GM13976 (cell line): ENCODE measurements at places on chromosomes 6 and 20.

GRCh38 chr6:46642928-46643751 lies 9.5 kb downstream of the CYP39A1 start:
- DNase-seq, result no peak

GRCh38 chr6:125747589-125748405 lies 1.6 kb upstream of the HEY2 start:
- DNase-seq, result peak; percentile 42

GRCh38 chr6:155100087-155100486 lies 105.0 kb downstream of the TIAM2 start:
- DNase-seq, result no peak

DNA sequence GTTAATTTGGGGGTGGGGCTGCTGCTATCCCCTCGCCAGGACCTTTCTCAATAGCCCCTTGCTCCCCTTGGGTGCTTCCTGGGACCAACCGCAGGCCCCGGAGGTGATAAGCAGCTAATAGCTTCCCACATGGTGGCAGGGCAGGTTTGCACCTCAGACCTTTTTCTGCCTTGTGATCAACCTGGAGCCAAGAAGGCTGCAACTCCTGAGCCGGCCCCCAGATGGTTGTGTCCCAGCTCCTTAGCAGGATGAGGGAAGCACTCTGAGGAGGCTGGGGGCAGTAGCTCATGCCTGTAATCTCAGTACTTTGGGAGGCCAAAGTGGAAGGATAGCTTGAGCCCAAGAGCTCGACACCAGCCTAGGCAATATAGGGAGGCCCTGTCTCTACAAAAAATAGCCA lies 85.5 kb downstream of the BMP7 start:
- no peak for DNase-seq

- DNase-seq, result no peak
Observed at GRCh38 chr6:140078561-140079125, 704.2 kb upstream of the CITED2 start.

DNA sequence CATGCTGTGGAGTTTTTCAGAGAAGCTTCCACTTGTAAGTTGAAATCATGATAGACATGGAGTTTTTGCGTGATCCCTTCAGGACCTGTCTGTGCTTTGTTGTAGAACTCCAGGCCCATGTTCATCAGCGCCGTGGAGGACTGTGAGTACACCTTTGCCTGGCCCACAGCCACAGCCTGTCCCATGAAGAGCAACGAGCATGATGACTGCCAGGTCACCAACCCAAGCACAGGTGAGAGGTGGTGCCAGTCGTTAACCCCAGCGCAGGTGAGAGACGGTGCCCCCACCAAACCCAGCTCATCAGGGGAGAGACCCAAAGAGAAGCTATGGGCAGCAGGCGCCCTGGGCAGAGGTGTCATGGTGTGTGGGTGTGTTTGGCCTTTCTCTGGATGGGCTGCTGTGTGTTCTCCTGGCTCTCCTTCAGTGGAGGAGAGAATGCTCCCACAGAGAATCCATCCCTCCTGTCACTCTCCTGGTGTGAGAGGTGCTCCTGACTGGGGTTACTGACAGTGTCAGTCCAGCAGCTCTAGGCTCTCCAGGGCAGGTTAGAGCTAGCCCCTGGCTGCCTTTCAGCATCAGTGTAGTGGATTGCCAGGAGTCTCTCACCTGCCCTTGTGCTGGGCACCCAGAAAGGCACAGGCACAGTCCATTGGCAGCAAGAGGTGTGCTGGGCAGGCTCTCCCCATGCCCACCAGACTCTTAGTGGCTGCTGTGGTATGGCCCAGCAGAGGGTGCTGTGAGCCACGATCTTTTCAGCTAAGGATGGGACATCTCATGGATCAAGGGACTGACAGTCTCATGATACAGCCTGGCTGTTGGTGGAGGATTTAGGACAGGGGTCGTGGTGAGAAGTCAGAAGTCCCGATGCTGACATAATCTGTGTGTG lies 49.6 kb upstream of the SLC22A1 start:
- DNase-seq, result no peak

DNA sequence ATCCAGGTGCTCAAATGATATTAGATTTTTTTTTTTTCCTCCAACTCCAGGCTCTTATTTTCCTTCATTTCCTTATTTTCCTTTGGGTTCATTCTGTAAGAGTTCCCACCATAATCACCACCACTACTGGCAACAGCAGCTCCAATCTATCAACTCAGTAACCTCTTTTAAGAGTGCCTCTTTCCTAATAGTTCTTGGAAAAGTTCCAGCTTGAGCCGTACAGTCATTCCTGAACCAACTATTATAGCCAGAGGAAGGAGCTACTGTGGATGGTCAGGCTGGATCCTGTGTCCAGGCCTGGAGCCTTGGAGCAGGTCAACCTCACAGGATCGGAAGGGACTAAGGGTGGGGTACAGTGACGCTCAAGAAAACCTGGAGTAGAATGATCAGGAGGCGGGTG lies 4.2 kb upstream of the ANGPT4 start:
- no peak for DNase-seq

GRCh38 chr6:159105716-159106115 lies 60.9 kb upstream of the TAGAP start:
- DNase-seq, result no peak

DNA sequence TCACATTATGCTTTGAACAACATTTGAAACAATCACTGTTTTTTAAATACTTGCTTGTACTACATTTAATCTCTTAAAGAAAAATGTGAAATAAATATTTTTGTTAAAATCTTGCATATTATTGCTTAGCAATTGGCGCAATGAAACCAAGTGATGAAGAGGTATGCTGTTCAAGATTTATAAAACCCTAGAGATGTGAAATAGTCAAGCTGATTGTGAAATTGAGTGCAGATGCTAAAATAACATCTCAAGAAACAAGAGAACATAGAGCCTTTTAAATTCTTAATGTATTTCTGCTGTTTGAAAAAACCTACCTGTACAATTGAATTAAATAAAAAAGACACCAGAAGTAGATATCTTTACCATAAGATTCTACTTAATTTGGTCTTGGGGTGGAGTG lies 179.2 kb upstream of the MCHR2 start:
- no peak for DNase-seq

DNA sequence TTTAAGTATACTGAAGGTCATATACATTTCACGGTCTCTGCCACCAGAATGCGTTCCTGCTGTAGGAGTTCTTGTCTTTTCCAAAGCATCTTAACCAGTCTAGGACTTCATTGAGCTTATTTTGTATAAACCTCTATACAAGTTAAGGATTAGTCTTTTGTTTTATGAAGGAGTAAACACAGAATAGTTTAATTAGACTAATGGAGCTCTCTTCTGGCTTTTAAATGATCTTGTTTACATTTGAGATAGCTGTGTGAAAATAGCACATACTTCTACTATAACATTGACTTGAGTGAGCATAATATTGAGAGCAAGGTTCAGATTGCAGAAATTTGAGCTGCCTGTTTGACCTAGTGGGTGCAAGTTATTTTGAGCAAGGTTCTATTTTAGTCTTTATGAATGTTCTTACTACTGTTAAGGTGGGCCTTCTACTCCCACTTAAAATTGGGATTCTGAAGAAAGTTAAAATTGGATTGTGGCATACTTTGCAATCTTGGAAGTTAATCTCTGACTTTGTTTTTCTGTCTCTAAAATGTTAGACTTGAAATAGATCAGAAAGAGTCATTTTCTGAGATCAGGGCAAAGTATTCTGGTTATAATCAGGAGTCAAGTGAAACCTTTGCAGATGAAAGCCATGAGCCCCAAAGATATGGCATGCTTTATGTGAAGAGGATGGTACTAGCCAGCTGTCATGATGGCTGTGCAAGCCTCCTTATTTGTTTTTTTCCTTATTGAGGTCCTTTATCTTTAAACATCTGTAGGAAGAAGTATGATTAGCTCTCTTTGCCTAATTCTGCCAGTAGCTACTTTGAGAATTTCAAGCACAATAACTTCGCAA lies 41.8 kb downstream of the RPRD1B start:
- no peak for DNase-seq

DNA sequence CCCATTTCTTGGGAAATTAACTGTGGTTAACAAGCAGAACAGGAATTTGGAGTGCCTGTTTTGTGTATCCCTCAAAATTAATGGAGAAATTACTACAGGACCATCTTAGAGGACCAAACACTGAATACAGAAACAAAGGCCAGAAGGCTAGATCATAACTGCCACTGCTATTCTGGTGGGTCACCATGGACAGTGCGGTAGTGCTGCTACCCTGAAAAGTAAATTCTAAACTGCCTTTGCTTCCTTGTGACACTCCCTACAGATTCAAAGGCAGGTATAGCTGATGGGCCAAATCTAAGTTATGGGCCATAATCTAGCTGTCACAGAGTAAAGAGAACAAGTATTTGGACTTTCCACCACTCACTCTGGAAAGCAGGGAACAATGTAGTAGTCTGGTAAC lies 575.8 kb upstream of the ADGRB3 start:
- no peak for DNase-seq

DNA sequence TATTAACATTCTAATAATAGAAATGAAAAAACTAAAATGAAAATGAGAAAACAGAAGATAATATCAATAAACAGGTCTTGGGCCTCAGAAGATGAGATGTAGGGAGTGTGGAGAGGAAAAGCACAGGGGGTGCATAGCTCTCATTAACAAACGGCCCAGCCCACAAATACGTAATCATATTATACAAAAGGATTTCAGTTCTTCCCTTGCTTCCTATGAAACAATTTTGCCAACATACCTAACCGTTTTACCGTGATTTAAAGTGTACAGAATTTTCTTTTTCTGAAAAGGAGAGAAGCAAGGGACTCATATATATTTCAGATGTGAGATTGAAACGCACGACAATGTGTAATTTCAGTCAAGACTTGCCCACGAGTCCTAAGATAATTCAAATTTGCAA lies 136.0 kb downstream of the HFE start:
- DNase-seq, result no peak

GRCh38 chr6:104613416-104614001 lies 246.2 kb downstream of the HACE1 start:
- DNase-seq, result no peak

- DNase-seq, result no peak
Observed at GRCh38 chr6:144415835-144416237, 130.7 kb downstream of the UTRN start.

DNA sequence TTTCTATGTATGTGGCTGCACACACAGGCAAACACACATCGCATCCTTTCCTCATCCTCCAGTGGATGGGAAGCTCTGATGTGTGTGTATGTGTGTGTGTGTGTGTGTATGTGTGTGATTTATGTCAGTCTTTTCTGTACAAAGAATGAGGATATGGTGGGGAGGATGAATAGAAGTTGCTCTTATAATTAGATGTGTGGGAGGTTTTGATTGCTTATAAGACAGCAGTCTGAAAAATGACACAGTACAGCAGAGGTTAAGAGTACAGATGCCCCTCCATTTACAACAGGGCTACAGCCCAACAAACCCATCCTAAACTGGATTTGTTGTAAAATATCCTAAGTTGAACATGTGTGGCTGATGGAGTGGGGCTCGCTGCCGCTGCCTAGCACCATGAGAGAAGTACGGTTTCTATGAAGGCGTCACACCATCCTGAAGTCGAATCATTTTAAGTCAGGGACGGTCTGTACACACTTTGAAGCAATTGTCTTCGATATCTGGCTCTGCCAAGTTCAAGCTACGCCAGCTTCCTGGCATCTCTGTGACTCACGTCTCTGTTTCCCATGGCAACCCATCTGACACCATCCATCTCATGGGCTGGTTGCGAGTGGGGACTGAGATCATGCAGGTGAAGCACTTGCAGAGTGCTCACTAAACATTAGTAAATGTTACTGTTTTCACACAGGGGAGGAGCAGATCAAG lies 252.6 kb downstream of the MYLK4 start:
- DNase-seq, result no peak

DNA sequence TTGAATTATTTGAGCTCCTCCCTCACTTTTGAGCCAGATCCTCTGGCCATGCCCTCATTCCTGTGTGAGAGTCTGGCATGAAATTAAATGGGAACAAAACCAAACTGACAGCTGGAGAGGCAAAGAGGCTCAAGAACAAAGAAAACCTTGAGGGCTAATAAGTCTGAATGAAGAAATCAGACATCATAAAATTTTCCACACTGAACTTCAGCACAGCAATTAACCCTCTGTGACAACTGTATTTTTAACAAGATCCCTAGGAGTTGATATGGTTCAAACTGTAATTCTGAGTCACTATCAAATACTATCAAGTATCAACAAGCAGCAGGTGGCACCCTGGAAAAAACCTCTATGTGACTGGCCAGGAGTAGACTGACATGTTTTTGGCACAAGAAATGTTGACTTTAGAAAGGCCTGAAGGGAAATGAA lies 109.4 kb upstream of the EMILIN3 start:
- no peak for DNase-seq

GRCh38 chr6:150547502-150548222 lies 52.0 kb upstream of the PLEKHG1 start:
- DNase-seq, result no peak

GRCh38 chr6:161000632-161001031 lies 9.1 kb downstream of the MAP3K4 start:
- DNase-seq, result no peak

DNA sequence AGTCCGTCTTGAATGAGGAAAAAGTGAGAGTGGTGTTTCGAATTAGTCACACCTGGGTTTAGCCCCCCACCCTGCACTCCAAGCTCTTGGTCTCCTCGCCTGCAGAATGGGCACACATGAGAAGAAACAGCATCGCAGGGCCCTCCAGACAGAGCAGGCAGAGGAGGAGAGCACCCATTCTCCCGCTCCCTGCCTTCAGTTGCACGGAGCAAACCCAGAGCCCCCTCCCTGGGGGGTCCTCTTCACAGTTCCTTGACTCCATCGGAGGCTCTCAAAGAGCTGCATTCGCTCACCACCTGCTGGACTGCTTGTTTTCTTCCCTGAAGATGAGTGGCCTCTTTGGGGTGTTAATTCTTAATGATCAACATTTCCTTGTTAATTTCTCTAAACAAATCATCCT lies 5.1 kb downstream of the CST7 start:
- DNase-seq, result no peak

DNA sequence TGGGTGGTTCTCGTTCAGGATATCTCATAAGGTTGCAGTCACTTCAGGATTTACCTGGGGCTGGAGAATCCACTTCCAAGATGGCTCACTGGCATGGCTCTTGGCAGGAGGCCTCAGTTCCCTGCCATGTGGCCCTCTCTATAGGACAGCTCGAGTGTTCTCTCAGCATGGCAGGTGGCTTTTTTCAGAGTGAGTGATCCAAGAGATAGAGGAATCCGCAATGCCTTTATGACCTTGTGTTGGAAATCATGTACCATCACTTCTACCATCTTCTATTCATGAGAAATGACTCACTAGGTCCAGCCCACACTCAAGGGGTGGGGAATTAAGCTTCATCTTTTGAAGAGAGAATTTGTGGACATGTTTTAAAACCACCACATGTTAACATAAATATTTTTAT lies 37.8 kb downstream of the PPP1R16B start:
- no peak for DNase-seq
